Endothelial cell (in vitro differentiated cells): ENCODE measurements at places on chromosomes 2 and 18. TPM values are rescaled to one million over a fixed set of nuclear protein-coding genes. Genes with fewer than 3 reads are reported as not detected.
A peak's percentile ranks its signal among the peaks of the same experiment; 100 is the strongest.

GRCh38 chr2:15359716-15360531 lies 201.2 kb downstream of the NBAS start:
- H3K27me3 ChIP-seq, result no peaks in the 10 kb centered on the region
- H3K4me1 ChIP-seq, result peaks cover 5% of the 10 kb centered on the region
- H3K27ac ChIP-seq, result no peak overlapping the region
- peaks cover 29% of the 10 kb centered on the region for H3K36me3 ChIP-seq

TGFA gene
- 4.7 TPM for total RNA-seq

MGAT5 gene
- total RNA-seq, result 124 TPM

CGREF1 gene
- total RNA-seq, result not detected

TSPYL6 gene
- total RNA-seq, result not detected

- DNase-seq, result no peak
- H3K36me3 ChIP-seq, result peaks cover 64% of the 10 kb centered on the region
- H3K27me3 ChIP-seq, result peaks cover 11% of the 10 kb centered on the region
- H3K4me3 ChIP-seq, result peak overlapping the region; percentile 47
These were observed 6.3 kb downstream of the MTERF4 start for GRCh38 chr2:241095594-241096290.

- no peak for DNase-seq
- H3K36me3 ChIP-seq, result no peaks in the 10 kb centered on the region
- H3K27ac ChIP-seq, result no peak overlapping the region
- H3K4me3 ChIP-seq, result no peak overlapping the region
These were observed 100.2 kb upstream of the ARL5A start for GRCh38 chr2:151928380-151928779.

GRCh38 chr2:97355887-97356286 lies 233.8 kb downstream of the ANKRD36B start:
- no peak overlapping the region for H3K27ac ChIP-seq
- H3K4me3 ChIP-seq, result no peak overlapping the region
- H3K36me3 ChIP-seq, result no peaks in the 10 kb centered on the region
- H3K27me3 ChIP-seq, result no peaks in the 10 kb centered on the region
- DNase-seq, result no peak

DNA sequence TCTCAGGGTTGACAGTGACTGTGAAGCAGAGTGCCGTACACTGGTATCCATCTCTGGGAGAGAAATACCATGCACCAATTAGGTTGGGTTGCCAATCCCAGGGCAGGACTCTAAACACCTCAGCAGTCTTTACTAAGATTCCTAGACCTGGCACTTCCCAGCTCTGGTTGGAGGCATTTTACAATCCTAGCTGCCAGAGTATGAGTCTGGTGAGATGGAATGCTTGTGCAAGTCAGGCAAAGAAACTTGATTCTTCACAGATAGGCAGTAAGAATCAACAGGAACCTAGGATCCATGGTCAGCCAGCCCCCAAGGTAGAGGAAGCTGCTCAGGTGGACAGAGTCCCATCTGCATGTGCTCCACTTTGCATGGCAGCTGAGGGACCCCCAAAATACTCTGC lies 6.0 kb upstream of the UGT1A5 start:
- no peak overlapping the region for H3K4me3 ChIP-seq
- no peaks in the 10 kb centered on the region for H3K27me3 ChIP-seq
- DNase-seq, result no peak
- H3K4me1 ChIP-seq, result peaks cover 4% of the 10 kb centered on the region
- H3K27ac ChIP-seq, result no peak overlapping the region
